ENCODE measurements at places on chromosomes 5 and 9. TPM values are rescaled to one million over a fixed set of nuclear protein-coding genes. Genes with fewer than 3 reads are reported as not detected.

CRB2 gene
- 0.15 TPM for total RNA-seq

LTC4S gene
- 16.1 TPM for total RNA-seq

SKP1 gene
- total RNA-seq: 304 TPM

GRM6 gene
- not detected for total RNA-seq

PCDHB14 gene
- total RNA-seq: 7.5 TPM

IFNA13 gene
- not detected for total RNA-seq

KIF27 gene
- 6.8 TPM for total RNA-seq

EPB41L4A gene
- total RNA-seq: 38.6 TPM

- no peak for DNase-seq
Measured at GRCh38 chr9:33306037-33306436, 15.7 kb downstream of the NFX1 start.

DNA sequence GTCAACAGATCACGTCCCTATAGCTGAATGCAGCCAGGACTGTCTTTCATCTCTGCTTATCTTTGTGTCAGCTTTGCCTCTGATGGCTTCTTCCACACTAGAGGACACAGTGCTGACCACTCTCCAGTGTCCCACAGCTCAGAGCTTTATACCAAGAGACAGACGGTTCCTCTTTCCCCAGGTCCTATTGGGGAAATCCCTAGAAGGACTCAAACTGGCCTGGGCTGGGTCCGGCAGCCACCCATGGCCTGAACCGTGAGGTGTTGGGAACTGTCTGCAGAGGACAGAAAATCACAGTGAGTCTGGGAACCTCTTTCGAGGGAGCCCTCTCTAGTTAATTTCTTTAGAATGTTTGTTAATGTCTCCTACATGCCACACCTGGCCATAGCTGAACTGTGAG is 68.3 kb upstream of the SHB start:
- no peak for DNase-seq

- no peak for DNase-seq
Measured at GRCh38 chr5:111673891-111674626, 82.9 kb downstream of the NREP start.

GRCh38 chr5:152378730-152379129 is 26.3 kb downstream of the NMUR2 start:
- DNase-seq: no peak

DNA sequence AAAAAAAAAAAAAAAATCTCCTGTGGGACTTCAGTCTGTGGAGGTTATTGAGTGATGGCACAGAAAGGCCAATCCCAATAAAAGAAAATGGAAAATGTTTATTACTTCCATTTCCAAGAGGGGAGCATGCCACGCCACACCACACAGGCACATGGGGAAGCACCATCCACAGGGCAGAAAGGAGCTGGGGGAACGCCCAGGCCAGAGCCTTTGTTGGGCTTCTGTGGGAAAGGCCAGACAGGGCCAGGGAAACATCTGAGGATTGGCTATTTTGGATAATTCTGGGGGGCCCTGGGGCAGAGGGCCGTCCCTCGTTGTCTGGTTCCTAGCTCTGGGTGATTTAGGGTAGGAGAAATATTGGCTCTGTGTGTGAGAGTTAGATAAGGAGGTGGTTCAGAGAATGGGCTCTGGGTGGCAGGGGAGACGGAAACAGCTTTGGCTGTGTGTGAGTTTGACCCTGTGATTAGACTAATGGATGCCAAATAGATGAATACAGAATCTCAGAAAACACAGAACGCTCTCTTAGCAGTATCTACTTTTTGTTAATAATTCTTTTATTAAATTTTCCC is 49.0 kb upstream of the ABL1 start:
- no peak for DNase-seq
